Frontal cortex (tissue), 4 donors: ENCODE measurements at places on chromosomes 3 and 15. TPM values are rescaled to one million over a fixed set of nuclear protein-coding genes. Genes with fewer than 3 reads are reported as not detected.

Gene PPCDC
- total RNA-seq = 3.7 TPM

Gene DNASE1L3
- 0.41 TPM for total RNA-seq

Gene GPR149
- total RNA-seq = 7.7 TPM

Gene BCL2A1
- total RNA-seq = 0.82 TPM

Gene PLSCR5
- total RNA-seq = under 0.01 TPM

Gene GRAMD2A
- total RNA-seq = 1.2 TPM

Gene TRPM1
- total RNA-seq = not detected

Gene CHRFAM7A
- total RNA-seq = 2.0 TPM

Gene LRRC31
- under 0.01 TPM for total RNA-seq

Gene ATP13A4
- total RNA-seq = 10.2 TPM

Gene AHSG
- not detected for total RNA-seq

Gene ZNF35
- total RNA-seq = 22.4 TPM

Gene CFAP20DC
- total RNA-seq = 2.0 TPM

Gene CRYGS
- 1.6 TPM for total RNA-seq

Gene RPP25
- total RNA-seq = 7.3 TPM

Gene FANCD2OS
- total RNA-seq = not detected

Gene PLA2G4E
- total RNA-seq = not detected

Gene MST1R
- total RNA-seq = 0.41 TPM

Gene WDR93
- total RNA-seq = 0.41 TPM

Gene BCHE
- total RNA-seq = 13.9 TPM

Gene GOLGA6D
- total RNA-seq = not detected

Gene PROS1
- 12.2 TPM for total RNA-seq

Gene TRH
- total RNA-seq = 4.1 TPM

Gene CLSTN2
- 11.8 TPM for total RNA-seq
